ENCODE measurements at places on chromosomes 13 and 19.

- DNase-seq: no peak
These were observed 15.1 kb downstream of the SMG9 start for GRCh38 chr19:43739439-43740235.

DNA sequence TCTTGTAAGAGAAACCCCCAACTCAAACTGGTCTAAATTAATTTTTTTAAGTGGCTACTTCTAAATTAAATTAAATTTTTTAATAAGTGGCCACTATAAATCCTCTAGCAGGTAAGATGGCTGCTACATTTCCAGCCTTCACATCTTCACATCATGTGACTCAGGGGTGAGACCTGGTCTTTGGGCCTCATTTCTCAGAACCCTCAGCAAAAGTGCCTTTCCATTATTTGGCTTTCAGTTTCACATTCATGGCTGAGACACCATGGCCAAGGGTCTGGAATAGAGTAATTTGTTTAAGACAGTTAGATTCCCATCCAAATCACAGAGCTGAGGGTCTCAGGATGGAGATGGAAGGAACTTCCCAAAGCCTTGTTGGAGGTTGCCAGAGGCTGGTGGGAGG is 47.5 kb downstream of the DCT start:
- no peak for DNase-seq

- DNase-seq: no peak
These were observed 53.4 kb downstream of the LATS2 start for GRCh38 chr13:21008026-21008425.

DNA sequence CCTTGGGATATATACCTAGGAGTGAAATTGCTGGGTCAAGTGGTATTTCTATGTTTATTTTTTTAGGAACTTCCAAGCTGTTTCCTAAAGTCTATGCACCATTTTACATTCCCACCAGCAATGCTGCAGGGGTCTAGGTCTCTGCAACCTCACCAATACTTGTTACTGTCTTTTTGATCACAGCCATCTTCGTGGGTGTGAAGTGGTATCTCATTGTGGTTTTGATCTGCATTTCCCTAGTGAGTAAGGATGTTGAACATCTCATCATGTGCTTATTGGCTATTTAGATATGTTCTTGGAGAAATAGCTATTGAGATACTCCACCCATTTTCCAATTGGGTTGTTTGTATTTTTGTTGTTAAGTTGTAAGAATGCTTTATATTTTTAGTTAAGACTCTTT is 2.7 kb downstream of the OR10H2 start:
- DNase-seq: no peak

DNA sequence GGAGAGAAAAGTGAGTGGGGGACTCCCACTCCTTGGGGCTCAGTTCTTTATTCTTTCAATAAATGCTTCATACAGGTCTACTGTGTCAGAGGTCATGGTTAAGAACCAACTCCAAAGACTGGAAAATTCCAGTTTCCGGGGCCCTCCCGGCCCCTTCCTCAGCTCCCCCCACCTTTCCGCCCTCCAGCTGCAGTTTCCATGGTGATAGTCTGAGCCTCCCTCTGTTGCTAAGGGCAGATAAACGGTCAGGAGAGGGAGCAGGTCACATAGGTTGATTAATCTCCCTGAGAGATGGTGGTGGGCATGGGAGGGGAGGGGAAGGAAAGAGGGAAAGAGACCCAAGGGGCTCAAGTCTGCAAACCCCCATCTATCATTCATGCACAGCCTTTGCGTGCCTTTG is 131.5 kb upstream of the USP29 start:
- no peak for DNase-seq

Data from GOT3 (cell line).